ENCODE measurements at places on chromosomes 5 and 9. TPM values are rescaled to one million over a fixed set of nuclear protein-coding genes. Genes with fewer than 3 reads are reported as not detected.

GRCh38 chr9:14349447-14350348 is 35.8 kb upstream of the NFIB start:
- H3K27me3 ChIP-seq = peaks cover 61% of the 10 kb centered on the region
- H3K36me3 ChIP-seq = no peaks in the 10 kb centered on the region
- H3K4me1 ChIP-seq = peaks cover 87% of the 10 kb centered on the region

DNA sequence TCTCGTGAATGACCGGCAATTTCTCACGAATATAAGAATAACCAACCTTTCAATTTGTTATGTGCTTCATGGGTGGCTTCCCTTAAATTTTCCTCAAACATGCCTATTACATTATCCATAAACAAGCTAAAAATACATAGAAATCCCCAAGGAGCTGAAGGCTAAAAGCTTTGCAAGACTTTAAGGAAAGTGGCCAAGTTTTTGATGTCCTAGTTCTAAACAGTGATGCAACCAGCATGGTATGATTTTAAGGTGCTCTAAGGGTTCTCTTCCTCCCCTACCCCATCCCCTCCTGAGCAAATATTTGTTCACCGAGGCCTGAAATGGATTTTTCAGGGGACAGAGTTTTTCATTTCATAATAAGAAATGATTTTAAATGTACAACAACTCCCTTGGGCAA is 79.8 kb downstream of the RGS7BP start:
- H3K27ac ChIP-seq = no peak overlapping the region
- H3K27me3 ChIP-seq = no peaks in the 10 kb centered on the region

- no peak overlapping the region for H3K4me3 ChIP-seq
- no peaks in the 10 kb centered on the region for H3K27me3 ChIP-seq
- H3K36me3 ChIP-seq = no peaks in the 10 kb centered on the region
- no peak for DNase-seq
- H3K27ac ChIP-seq = no peak overlapping the region
- H3K4me1 ChIP-seq = no peaks in the 10 kb centered on the region
Observed at GRCh38 chr5:77832938-77833337, 56.8 kb upstream of the TBCA start.

DNA sequence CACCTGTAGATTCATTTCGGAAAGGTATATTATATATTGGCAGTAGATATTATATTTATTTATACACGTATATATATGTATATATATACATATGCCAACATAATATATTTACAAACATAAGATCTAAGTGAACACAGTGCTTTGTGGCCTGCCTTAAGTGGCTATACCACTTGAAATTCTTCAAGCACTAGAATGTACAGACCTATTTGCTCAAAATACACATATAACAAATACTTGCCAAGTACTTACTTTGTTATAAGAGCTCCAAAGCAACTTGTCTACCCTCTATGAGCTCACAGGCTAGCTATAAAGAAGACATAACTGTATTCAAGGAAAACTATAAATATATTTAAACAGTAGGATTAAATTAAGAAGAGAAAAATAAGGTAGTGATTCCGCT is 33.6 kb upstream of the SLC36A1 start:
- no peaks in the 10 kb centered on the region for H3K36me3 ChIP-seq
- DNase-seq = no peak
- H3K27ac ChIP-seq = no peak overlapping the region
- H3K27me3 ChIP-seq = no peaks in the 10 kb centered on the region
- no peaks in the 10 kb centered on the region for H3K4me1 ChIP-seq

GRCh38 chr5:117568622-117569021 is 994.0 kb upstream of the SEMA6A start:
- H3K36me3 ChIP-seq = no peaks in the 10 kb centered on the region
- no peaks in the 10 kb centered on the region for H3K4me1 ChIP-seq
- no peak overlapping the region for H3K27ac ChIP-seq
- no peak for DNase-seq
- no peaks in the 10 kb centered on the region for H3K27me3 ChIP-seq

DNA sequence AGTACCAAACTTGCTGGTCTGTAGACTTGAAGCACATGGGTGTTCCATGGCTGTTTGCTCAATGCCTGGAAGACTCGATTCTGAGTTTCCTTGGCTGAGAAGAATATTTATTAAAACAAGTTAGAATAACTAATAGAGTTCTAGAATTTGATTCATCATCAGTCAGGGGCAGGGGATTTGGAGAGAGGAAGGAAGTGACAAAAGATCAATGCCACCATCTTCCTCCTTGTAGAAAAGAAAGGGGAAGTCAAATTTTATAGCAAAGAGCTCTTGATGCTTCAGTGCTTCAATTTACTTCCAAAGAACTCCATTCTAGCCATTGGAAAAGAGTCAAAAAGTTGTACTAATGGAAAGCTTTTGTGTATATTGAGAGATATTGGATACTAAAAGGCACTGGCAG is 236.3 kb downstream of the MCTP1 start:
- H3K4me1 ChIP-seq = no peaks in the 10 kb centered on the region
- H3K4me3 ChIP-seq = no peak overlapping the region
- no peaks in the 10 kb centered on the region for H3K36me3 ChIP-seq

DNA sequence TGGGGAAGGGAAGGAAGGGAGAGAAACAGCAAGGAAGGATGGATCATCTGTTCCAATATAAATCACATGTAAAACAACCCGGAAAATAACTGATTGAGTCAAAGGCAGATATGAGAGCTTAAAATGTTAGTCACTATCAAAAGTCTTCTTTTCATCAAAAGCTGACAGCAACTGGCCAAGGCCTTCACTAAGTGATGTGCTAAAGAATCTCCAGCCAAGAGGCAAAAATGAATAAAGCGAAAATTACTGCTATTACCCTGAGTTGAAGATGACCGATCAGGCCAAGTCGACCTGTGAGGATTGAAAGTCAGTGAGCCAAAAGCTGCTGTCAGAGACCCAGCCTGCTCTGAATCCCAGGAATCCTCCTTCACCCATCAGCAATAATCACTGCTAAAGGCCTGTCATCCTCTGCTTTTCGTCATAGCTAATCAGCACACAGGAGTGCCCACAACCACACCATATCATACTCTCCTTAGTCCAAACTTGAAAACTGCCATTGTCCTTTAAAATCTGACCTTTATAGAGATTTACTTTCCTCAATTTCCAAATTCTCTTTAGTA is 736.9 kb downstream of the TLE1 start:
- no peaks in the 10 kb centered on the region for H3K36me3 ChIP-seq
- no peak for DNase-seq
- no peaks in the 10 kb centered on the region for H3K27me3 ChIP-seq
- no peak overlapping the region for H3K4me3 ChIP-seq

GRCh38 chr5:61120534-61120933 is 41.7 kb downstream of the SMIM15 start:
- no peak for DNase-seq
- no peak overlapping the region for H3K27ac ChIP-seq
- no peak overlapping the region for H3K4me3 ChIP-seq
- no peaks in the 10 kb centered on the region for H3K4me1 ChIP-seq
- H3K36me3 ChIP-seq = no peaks in the 10 kb centered on the region
- no peaks in the 10 kb centered on the region for H3K27me3 ChIP-seq

- H3K27ac ChIP-seq = no peak overlapping the region
- H3K4me1 ChIP-seq = no peaks in the 10 kb centered on the region
- H3K36me3 ChIP-seq = no peaks in the 10 kb centered on the region
- H3K4me3 ChIP-seq = no peak overlapping the region
- no peaks in the 10 kb centered on the region for H3K27me3 ChIP-seq
Observed at GRCh38 chr5:53397141-53397757, 83.2 kb upstream of the FST start.

DNA sequence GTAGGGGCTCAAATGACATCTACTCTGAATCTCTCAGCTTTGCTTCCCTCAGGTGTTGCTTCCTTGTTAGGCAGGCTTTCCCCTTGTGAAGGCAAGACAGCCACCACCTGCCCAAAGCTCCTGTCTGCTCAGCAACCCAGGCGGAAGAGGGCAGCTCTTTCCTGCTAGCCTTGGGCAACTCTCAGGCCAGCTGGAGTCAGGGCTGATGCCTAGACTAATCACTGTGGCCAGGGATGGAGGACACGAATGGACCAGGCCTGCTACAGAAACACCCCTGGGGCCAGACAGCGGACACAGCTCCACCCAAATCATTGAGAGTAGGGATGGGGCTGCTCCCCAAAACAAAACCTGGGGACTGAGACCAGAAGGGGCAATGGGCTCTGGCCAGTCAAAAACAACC is 138.0 kb downstream of the MTX3 start:
- H3K27ac ChIP-seq = no peak overlapping the region
- DNase-seq = no peak
- no peaks in the 10 kb centered on the region for H3K27me3 ChIP-seq
- no peak overlapping the region for H3K4me3 ChIP-seq
- no peaks in the 10 kb centered on the region for H3K36me3 ChIP-seq
- H3K4me1 ChIP-seq = no peaks in the 10 kb centered on the region

GRCh38 chr9:136522314-136523237 is 23.3 kb downstream of the NOTCH1 start:
- no peaks in the 10 kb centered on the region for H3K4me1 ChIP-seq
- H3K27me3 ChIP-seq = no peaks in the 10 kb centered on the region
- H3K36me3 ChIP-seq = peaks cover 58% of the 10 kb centered on the region
- no peak for DNase-seq

GRCh38 chr9:99222416-99223270 is 561 bp downstream of the SEC61B start:
- H3K4me3 ChIP-seq = peak overlapping the region; percentile 96
- no peaks in the 10 kb centered on the region for H3K27me3 ChIP-seq
- no peaks in the 10 kb centered on the region for H3K36me3 ChIP-seq
- peak overlapping the region; percentile 94 for H3K27ac ChIP-seq
- H3K4me1 ChIP-seq = peaks cover 69% of the 10 kb centered on the region

GRCh38 chr5:97458851-97459250 is 275.8 kb upstream of the RIOK2 start:
- H3K4me1 ChIP-seq = no peaks in the 10 kb centered on the region
- H3K27me3 ChIP-seq = no peaks in the 10 kb centered on the region
- DNase-seq = no peak
- H3K4me3 ChIP-seq = no peak overlapping the region
- H3K36me3 ChIP-seq = no peaks in the 10 kb centered on the region
- H3K27ac ChIP-seq = no peak overlapping the region

DNA sequence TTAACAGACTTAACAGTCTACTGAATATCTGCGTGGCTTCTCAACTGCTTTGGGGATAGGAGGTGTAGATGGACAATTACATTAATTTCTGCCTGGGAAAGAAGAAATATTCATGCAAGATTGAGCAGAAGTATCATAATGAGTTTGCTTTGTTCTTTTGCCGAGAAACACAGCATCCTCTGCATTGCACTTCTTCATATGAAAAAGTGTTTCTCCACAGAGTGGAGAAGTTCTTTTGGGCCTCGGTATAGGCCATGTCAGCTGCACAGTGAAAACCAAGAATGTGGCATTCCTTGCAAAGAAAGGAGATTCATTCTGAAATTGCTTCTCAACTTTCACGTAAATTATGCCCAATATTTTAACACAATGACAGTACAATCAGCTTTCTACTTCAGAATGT is 17.6 kb upstream of the SNX2 start:
- no peaks in the 10 kb centered on the region for H3K27me3 ChIP-seq
- DNase-seq = no peak
- no peaks in the 10 kb centered on the region for H3K36me3 ChIP-seq
- no peak overlapping the region for H3K4me3 ChIP-seq

- no peaks in the 10 kb centered on the region for H3K36me3 ChIP-seq
- no peaks in the 10 kb centered on the region for H3K4me1 ChIP-seq
- H3K4me3 ChIP-seq = no peak overlapping the region
- DNase-seq = no peak
Observed at GRCh38 chr9:76603448-76603895, 144.5 kb downstream of the GCNT1 start.

DNA sequence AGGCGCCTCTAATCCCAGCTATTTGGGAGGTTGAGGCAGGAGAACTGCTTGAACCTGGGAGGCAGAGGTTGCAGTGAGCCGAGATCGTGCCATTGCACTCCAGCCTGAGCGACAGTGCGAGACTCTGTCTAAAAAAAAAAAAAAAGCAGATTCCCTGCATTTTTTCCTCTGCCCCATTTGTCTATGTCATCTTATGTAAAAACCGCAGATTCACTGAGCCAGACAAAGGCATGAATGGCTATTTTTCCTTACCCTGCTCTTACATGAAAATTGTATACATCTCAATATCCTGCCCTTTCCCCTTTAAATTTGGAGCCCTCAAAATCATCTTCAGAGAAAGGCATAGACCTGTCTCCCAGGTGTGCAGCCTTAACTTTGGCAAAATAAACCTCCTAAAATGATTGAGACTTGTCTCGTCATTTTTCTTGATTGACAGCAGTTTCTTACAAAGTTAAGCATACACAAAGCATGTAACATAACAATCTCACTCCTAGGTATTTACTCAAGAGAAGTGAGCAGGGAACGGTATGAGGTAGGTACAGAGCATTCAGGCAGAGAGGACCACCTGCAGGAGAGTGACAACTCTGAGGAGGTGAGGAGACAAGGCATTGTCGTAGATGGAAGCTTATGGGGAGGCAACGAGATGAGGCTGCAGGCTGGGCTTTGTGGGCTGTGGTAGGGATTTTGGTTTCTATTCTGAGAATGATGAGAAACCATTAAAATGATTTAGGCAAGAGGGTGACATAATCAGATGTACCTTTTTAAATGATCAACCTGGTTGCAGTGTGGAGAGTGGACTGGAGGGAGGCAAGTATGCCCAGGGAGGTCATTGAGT is 65.7 kb upstream of the IL6ST start:
- H3K36me3 ChIP-seq = no peaks in the 10 kb centered on the region
- no peak overlapping the region for H3K4me3 ChIP-seq
- H3K27ac ChIP-seq = no peak overlapping the region
- DNase-seq = no peak

DNA sequence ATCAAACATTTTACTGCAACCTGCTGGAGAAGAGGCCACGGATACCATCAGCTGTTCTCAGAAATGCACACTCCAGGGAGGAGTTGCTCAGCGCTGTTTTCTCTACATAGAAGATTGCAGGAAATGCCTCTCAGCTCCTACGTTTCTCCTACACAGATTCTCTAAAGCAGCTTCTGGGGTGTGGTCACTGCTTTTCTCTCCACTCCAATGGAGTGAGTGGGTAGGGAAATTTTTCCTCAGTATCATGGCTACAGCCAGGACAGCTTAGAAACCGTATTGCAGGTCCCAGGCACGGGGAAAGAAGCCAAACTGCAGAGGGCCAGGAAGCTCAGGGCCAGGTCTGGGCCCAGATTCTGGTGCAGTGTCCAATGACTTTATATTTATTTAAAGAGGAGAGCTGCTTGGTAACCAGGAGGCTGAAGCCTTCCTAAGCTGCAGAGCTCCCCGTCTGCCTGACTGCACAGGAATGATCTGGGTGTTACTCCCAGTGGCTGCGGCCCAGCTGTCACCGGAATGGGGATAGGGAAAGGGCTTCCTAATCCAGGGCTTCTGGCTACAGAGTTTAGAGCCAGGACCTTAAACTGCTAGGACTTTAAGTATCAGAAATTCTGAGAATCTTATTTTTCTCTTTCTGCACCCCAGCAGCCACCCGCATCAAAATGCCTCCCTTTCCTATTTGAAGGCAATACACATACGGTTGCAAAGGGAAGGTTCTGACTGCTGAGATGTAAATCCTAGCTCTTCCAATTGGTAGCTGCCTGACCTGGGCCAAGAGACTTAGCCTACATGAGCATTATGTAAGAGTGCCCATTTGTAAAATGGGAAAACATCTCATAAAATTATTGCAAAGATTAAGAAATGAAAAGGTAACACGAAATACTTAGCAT is 1.4 kb upstream of the SPTAN1 start:
- H3K4me1 ChIP-seq = no peaks in the 10 kb centered on the region
- H3K4me3 ChIP-seq = no peak overlapping the region

Gene DENND1A
- total RNA-seq = 15.7 TPM

Gene GABRA6
- not detected for total RNA-seq

Gene PCDH1
- 13.6 TPM for total RNA-seq

Gene ZNF483
- total RNA-seq = 20.3 TPM

Gene PTBP3
- 23.4 TPM for total RNA-seq
